Activated CD4-positive, alpha-beta T cell treated with anti-CD3 and anti-CD28 coated beads for 1 hour (primary cell): ENCODE measurements at places on chromosomes 13 and 19.

- no peak for DNase-seq
Measured at GRCh38 chr19:10011974-10012373, 1.3 kb upstream of the RDH8 start.

DNA sequence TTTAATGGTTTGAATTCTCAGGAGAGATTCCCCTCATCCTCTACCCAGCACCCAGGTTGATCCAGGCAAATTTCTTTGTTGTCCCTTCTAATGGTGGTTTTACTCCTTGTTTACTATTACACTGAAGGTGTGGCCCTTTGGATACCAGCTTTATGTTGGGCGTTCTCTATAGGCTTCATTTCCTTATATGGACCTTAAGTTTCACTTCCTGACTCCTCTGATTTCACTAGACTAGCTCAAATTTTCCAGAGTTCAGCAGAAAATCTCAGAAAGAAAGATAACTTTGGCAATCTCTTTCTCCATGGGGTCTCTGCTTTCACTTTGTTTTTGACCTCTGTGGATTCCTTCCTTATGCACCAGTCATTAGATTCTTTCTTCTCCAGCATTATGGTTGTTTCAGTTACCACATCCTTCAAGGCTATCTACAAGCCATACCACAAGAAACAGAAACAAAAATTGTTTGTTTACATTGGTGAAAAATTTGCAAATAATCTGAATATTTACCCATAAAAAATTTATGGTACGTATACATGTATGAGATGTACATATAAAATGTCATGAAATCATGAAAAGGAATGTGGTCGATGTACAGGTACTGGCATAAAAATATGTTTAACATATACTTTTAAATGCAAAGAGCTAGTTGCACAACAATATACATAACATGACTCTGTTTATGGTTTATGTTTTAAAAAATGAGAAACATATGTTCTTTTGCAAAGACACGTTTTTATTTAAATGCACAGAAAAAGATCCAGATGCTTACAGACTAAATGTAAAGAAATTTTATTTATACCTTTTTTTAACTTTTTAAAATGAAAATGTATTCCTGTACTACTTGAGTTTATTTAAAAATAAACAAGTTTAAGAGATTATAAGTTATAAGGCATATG, 212.6 kb downstream of the LACC1 start:
- no peak for DNase-seq

GRCh38 chr19:2977746-2978138, 378 bp downstream of the TLE6 start:
- DNase-seq: no peak

- DNase-seq: no peak
Measured at GRCh38 chr19:42596391-42597072, 1.8 kb upstream of the CEACAM8 start.

- DNase-seq: no peak
Measured at GRCh38 chr19:33419788-33420130, 46.2 kb downstream of the CEBPG start.

- DNase-seq: no peak
Measured at GRCh38 chr19:1295169-1296012, 9.7 kb downstream of the EFNA2 start.

DNA sequence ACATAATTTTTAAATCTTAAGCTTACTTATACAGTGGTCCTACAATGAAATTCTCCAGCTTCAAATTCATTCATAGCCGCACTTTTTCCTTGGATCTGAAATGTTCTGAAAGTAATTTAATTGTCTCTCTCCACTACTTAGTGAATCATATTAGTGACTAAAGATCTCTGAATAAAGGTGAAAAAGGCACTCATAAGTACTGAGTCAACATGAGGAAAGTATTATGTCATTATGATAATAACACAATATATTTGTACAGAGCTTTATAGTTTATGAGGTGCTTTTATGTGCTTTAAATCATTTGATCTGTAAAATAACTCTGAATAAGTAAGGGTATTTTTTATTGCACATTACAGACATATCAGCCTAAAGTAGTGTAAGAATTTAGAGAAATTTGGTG, 628.2 kb upstream of the SLITRK5 start:
- DNase-seq: no peak

GRCh38 chr19:18861917-18862316, 30.2 kb downstream of the UPF1 start:
- DNase-seq: no peak

- no peak for DNase-seq
Measured at GRCh38 chr19:18339723-18340122, 675 bp upstream of the PGPEP1 start.
